Suprapubic skin (tissue), 4 donors: ENCODE measurements at places on chromosomes 16 and 17.

GRCh38 chr17:79843474-79843815, 4.2 kb upstream of the CBX4 start:
- DNase-seq = no peak

DNA sequence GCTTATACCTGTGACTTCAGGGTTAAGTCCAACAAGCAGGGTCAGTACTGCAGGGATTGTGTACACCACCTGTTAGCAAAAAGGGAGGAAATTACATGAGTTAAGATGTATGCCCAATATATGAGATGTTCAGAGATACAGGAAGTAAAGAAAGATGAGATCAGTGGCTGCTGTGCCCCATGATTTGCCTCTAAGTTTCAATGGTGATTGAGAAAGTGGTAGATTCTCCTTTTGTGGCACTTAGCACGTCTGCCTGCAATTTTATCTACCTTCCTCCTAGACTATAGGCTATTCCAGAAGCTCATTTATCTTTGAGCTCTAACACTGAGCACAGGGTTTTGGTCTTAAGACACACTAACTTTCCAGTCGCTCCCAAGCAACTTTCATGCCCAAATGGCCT, 3.6 kb downstream of the TMEM220 start:
- no peak for DNase-seq

- no peak for DNase-seq
These were observed 331.2 kb downstream of the FOXL1 start for GRCh38 chr16:86909359-86910160.

DNA sequence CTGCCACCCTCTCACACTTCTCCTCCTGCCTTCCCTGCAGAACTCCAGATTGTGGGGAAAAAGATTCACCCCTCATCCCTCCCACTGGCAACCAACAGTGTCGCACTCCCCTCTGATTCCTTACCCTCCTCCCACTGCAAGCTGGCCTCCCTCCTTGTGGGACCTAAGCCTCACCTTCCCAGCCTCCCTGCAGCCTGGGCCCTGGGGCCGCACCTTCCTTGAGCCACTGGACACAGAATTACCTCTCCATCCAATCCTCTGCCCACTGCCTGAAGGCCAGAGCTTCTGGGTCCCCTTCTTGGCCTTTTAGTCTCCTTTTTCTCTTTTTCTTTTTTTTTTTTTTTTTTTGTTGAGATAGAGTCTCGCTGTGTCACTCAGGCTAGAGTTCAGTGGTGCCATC, 33.9 kb downstream of the NGFR start:
- peak; percentile 47 for DNase-seq

GRCh38 chr16:1708083-1708767, 2.2 kb downstream of the MAPK8IP3 start:
- no peak for DNase-seq

- DNase-seq = no peak
These were observed 27.4 kb downstream of the CDRT15 start for GRCh38 chr17:14209215-14209614.

DNA sequence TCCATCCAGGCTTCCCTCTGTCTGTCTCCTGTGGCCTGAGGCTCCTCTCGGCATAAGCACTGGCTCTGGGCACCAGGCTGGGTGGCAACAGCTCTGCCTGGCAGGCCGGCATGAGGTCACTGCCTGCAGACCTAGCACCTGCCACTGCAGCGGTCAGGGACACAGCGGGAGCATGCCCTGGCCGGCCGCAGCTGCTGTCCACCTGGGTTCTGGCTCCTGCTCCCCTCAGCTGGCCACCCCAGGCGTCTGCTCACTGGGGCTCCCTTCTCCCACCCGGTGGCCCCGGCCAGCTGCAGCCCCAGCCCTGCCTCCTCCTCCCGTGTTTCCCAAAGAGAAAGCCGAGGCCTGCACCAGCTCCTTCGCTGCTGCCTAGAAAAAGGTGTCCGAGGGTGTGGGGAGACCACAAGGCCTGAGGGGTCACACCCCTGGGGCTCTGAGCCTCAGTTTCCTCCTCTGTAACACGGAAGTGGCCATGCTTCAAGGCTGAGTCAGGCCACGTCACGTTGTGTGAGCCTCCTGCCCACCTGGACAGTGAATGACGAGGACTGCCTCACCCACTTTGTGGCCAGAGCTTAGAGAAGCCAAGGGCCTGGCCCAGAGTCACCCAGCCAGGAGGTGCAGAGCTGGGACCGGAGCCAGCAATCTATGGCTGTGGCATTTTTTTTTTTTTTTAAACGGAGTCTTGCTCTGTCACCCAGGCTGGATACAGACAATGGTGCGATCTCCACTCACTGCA, 6.7 kb downstream of the NTHL1 start:
- peak; percentile 60 for DNase-seq

- no peak for DNase-seq
These were observed 7.7 kb downstream of the HSDL1 start for GRCh38 chr16:84137287-84137686.

DNA sequence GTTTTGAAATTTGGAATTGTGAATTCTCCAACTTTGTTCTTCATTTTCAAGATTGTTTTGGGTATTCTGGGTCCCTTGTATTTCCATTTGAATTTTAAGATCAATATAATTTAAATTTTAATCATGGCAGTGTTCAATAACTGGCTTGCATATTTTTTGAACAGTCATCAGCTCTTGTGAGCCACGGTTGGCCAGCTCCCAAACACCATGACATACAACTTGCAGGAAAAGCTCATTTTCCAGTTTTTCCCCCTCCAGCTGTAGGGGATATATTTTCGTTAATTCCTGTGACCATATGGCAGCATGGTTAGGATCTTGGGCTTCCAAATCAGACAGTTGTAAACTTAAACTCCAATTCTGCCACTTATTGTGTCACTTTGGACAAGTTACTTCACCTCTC, 690.1 kb downstream of the WWOX start:
- DNase-seq = no peak

DNA sequence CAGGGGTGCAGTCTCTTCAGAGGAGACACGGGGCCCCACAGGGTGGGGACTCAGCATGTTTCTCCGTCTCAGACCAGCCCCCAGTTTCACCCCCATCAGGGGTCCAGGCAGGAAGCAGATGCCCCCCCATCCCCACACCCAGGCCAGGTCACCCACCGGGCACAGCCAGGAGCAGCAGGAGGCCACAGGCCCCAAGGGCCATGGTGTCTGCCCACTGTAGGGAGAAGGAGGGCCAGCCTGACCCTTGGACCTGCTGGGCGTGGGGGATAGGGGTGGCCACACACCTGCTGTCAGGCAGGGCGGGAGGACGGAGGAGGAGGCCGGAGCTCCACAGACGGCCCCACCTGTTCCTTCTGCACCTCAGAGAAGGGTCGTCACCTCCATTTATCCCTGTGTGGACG, at the start of gene TPSG1:
TPSG1 (minus strand) TSS at position 218 of the 401 bp plus-strand sequence; CDS start at position 202, 16 bp downstream.
- DNase-seq = no peak

- no peak for DNase-seq
These were observed 16.0 kb upstream of the SCNN1B start for GRCh38 chr16:23286131-23286532.

- DNase-seq = no peak
These were observed 221.3 kb downstream of the CDH11 start for GRCh38 chr16:64900517-64900916.

- DNase-seq = no peak
These were observed 213.2 kb downstream of the PMP22 start for GRCh38 chr17:15051933-15052332.

- DNase-seq = no peak
These were observed 4.3 kb downstream of the SCNN1B start for GRCh38 chr16:23306199-23307100.

DNA sequence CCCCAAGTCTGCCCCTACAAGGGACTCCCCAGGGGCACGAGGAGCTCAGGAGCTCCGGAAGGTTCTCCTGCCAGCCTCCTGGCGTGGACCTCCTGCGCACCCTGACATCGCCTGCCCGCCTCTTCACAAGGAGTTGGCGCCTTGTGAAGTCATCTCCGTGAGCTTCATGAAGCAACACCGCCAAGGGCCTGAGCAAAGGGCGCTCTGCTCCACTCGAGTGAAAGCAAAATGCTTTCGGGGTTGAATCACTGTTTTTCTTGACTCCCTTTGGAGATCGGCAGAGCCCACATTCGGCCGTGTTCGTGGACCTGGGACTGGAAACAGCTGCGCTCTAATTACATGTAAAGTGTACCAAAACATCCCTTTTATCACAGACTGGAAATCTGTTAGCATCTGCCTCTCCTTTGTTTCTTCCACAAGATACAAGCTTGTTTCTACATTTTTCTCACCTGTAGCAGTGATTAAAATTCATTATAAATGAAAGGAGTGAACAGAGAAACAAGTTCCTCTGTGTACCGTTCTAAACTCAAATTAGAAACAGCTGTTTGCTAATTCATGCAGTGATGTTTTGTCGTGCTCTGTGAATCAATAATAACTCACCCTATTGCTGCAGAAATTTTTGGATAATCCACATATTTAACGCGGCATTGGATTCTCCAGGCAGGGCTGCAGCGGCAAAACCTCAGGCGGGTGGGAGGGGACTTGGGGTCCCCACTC, 203.3 kb downstream of the ZNF423 start:
- DNase-seq = no peak

- peak; percentile 94 for DNase-seq
These were observed 3.2 kb upstream of the DBNDD1 start for GRCh38 chr16:90022209-90023077.

- no peak for DNase-seq
These were observed 3.0 kb downstream of the MT2A start for GRCh38 chr16:56611281-56611833.

- DNase-seq = no peak
These were observed 744 bp upstream of the NF1 start for GRCh38 chr17:31093866-31094599.

- no peak for DNase-seq
These were observed 22.7 kb downstream of the CYB561 start for GRCh38 chr17:63423251-63423950.

DNA sequence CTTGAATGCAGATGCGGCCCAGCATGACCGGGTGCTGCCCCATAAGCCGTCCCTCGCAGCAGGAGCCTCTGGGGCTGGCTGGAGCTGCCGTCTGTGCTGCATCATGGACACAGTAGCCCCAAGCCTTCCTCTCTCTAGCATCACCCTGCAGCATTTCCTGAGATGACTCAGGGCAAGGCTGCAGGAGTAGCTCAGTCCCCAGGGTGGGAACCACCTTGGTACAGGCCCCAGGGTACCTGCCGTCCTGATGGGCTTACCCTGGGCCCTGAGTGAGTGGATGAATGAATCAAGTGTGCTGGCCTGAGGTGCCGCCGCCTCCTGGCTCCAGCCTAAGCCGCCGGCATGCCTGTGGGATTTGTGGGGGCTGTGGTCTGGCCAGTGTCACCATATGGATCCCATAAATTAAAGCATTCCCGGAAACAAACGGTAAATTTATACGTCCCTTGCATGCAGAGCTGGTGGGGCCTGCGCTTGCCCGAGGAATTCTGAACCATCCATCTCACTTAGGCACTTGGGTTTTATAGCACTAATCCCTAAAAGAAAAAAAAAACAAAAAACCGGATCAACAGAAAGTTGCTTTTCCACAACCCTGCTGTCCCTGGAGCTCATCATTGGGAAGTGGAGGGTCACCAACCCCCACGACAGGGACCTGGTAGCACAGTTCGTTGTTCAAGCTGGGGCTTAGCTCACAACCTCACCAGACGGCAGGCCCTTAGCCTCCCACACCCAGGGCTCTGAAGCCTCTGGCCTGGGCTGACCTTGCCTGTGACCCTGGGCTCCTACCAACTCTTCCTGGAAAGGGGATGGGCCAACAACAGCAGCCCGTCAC, 242.6 kb upstream of the CIBAR2 start:
- no peak for DNase-seq

DNA sequence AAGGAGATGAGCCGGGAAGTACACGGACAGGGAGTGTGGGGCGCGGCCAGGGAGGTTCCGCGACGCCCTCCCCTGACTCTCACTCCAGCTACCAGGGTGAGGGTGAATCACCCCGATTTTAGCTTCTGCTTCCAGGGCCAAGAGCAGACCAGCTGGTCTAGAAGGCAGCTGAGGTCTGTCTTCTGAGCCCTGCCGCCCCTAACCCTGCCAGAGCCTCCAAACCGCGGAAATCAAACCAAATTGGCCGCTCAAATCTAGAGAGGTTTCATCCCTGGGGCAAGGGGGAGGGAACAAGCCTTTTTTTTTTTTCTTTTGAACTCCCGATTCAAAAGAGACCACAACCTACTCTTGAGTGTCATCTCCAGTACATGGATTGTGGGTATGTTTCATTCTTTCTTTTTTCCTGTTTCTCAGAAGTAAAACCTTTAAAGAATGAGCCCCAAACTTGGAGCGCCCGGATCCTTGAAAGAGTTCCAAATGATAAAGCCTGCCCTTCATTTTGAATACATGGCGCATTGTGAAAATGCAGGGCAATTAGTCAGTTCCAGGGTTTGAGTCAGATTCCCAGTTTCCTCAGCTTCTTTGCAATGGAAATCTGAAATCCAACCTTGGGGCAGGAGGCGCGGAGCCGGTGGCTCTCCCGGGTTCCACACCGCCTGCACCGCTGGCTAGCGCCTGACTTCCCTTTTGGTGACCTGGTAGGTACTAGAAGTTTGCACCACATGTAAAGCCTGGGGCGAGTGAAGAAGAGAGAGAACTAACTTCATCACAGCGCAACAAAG, 16.5 kb upstream of the ZFHX3 start:
- no peak for DNase-seq

- DNase-seq = no peak
These were observed 72.9 kb upstream of the ZNF469 start for GRCh38 chr16:88309908-88310265.

DNA sequence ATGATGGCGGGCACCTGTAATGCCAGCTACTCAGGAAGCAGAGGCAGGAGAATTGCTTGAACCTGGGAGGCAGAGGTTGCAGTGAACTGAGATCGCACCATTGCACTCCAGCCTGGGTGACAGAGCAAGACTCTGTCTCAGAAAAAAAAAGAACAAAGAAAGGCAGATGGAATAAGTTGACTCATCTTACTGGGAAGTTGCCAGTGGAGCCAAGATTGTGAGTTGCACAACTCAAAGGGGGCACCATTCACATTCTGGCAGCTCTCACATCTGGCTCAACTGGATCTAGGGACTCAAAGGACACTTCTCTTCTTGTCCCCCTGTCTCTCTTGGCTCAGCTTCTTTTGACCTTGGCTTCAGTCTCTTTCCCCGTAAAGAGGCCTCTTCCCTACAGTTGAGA, 53.7 kb upstream of the ETV4 start:
- DNase-seq = no peak

GRCh38 chr16:9950658-9951057, 231.6 kb downstream of the GRIN2A start:
- no peak for DNase-seq

- DNase-seq = no peak
These were observed 58.7 kb downstream of the TANC2 start for GRCh38 chr17:63024716-63025115.

GRCh38 chr16:87410530-87410929, 18.4 kb downstream of the MAP1LC3B start:
- no peak for DNase-seq

- DNase-seq = no peak
These were observed 63.3 kb downstream of the TUBD1 start for GRCh38 chr17:59829217-59830006.

DNA sequence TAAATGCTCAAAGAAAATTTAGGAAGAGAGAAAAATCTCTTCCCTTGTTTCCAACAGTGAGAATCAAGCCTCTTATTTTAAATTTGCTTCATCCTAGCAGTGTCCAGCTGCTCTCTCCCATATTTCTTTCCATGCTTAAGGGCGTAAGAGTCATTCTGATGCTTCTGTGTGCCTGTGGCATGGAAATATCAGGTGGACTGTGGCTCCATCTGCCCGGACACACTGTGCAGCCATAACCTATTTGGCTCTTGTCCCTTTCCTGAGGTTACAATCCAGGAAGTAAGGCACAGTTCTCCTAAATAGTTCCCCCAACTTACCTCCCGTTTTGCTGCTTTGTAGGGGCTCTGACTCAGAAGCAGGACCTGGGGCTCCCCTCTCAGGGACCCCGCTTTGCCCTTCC, 6.3 kb upstream of the KRT222 start:
- DNase-seq = no peak

- DNase-seq = no peak
These were observed 3.8 kb upstream of the SLC47A2 start for GRCh38 chr17:19720210-19720475.
